ENCODE measurements at places on chromosomes 5 and 9. TPM values are rescaled to one million over a fixed set of nuclear protein-coding genes. Genes with fewer than 3 reads are reported as not detected.

The DNAI1 gene
- total RNA-seq: 1.7 TPM

The ARL14EPL gene
- not detected for total RNA-seq

The NUTM2F gene
- not detected for total RNA-seq

The OR1Q1 gene
- not detected for total RNA-seq

The EHMT1 gene
- total RNA-seq: 139 TPM

The ARL10 gene
- 9.7 TPM for total RNA-seq

The TUBB4B gene
- total RNA-seq: 450 TPM

The TAF11L2 gene
- total RNA-seq: not detected

The IL5 gene
- total RNA-seq: not detected

The PCDHGB4 gene
- total RNA-seq: 10.4 TPM

The EXOSC3 gene
- total RNA-seq: 66.7 TPM

The FIBCD1 gene
- total RNA-seq: 1.9 TPM

The DOCK2 gene
- total RNA-seq: 3.9 TPM

The DELE1 gene
- 55.5 TPM for total RNA-seq

The NIPAL4 gene
- not detected for total RNA-seq

The ECPAS gene
- 65.5 TPM for total RNA-seq

The ANKRD34B gene
- 0.09 TPM for total RNA-seq

The MYOZ3 gene
- 12.4 TPM for total RNA-seq

Measured in endodermal cell (in vitro differentiated cells).